ENCODE measurements at places on chromosomes 5 and 9. TPM values are rescaled to one million over a fixed set of nuclear protein-coding genes. Genes with fewer than 3 reads are reported as not detected.

Gene TMEM174
- polyA plus RNA-seq, result not detected

Gene CENPK
- 11.4 TPM for polyA plus RNA-seq

Gene INSL6
- 0.58 TPM for polyA plus RNA-seq

Gene NRARP
- 3.9 TPM for polyA plus RNA-seq
